Activated naive CD8-positive, alpha-beta T cell treated with anti-CD3 and anti-CD28 coated beads, Interleukin-2, amount 10 ng/mL, durations not matched to agents 7 days and 5 days (primary cell): ENCODE measurements at places on chromosomes 1 and 21.

- no peak for DNase-seq
- H3K36me3 ChIP-seq = no peaks in the 10 kb centered on the region
- H3K4me3 ChIP-seq = no peak overlapping the region
- no peak overlapping the region for H3K27ac ChIP-seq
Measured at GRCh38 chr1:49234988-49235387, 458.3 kb upstream of the BEND5 start.

DNA sequence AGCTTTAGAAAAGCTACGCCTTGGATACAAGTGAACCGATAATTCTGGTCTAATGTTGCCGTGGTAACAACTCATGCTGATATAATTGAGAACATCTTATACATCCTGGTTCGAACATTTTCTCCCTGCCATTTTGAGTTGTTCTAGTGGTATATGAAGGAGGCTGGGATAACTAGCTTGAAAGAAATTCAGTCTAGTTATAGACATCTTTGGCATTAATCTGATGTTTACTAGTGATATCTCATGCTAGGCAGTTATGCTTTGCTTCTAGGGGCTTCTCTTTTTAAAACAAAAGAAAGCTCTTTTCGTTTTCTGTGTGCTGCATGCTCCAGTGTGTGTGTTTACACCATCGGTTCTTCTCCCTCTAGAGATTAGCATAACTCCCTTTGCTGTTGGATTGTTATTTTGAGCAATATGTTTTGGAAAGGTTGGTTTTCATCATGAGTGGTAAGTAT is 20.5 kb downstream of the PRKACB start:
- H3K36me3 ChIP-seq = peaks cover 26% of the 10 kb centered on the region
- H3K4me1 ChIP-seq = peaks cover 49% of the 10 kb centered on the region
- no peaks in the 10 kb centered on the region for H3K27me3 ChIP-seq
- DNase-seq = no peak

- no peak for DNase-seq
- H3K27ac ChIP-seq = no peak overlapping the region
Measured at GRCh38 chr1:151512326-151512725, 1.1 kb downstream of the CGN start.

GRCh38 chr1:241357366-241358340 is 648 bp upstream of the RGS7 start:
- H3K36me3 ChIP-seq = no peaks in the 10 kb centered on the region
- H3K27me3 ChIP-seq = peaks cover 41% of the 10 kb centered on the region
- no peak for DNase-seq
- H3K27ac ChIP-seq = no peak overlapping the region

DNA sequence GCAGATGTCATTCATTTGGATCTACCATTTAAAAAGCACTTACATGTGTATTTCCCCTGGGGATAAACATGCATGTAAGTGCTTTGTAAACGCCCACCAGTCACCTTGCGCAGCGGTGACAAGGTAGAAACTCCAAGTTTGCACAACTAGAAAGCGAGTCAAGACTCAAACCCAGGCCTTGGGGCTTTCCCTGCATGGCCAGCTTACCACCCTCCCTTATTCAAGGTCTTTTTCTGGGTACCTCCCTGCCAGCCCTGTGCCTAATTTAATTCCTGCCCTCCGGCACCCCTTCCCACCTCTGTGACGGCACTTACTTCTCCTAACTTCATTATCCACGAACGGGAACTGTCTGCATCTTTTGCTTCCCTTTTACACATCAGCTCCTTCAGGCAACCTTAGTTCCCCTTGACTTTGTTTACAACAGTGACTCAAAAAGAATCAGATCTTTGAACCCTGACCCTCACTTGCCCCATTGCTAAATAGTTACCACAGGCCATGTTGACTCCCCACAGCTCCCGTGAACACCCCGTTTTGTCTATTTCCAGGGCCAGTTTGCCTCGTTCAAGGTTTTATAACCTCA is 138.3 kb upstream of the ETS2 start:
- H3K27me3 ChIP-seq = peaks cover 18% of the 10 kb centered on the region
- H3K4me3 ChIP-seq = no peak overlapping the region
- H3K4me1 ChIP-seq = no peaks in the 10 kb centered on the region
- no peak overlapping the region for H3K27ac ChIP-seq

GRCh38 chr1:13826591-13826990 is 126.6 kb downstream of the PRDM2 start:
- no peaks in the 10 kb centered on the region for H3K4me1 ChIP-seq
- no peak for DNase-seq
- H3K4me3 ChIP-seq = no peak overlapping the region
- H3K27ac ChIP-seq = no peak overlapping the region
